SK-N-MC (cell line): ENCODE measurements at places on chromosomes 1 and 21.

GRCh38 chr1:2611031-2611501, 21.8 kb downstream of the MMEL1 start:
- DNase-seq = no peak

- DNase-seq = no peak
Measured at GRCh38 chr1:211695135-211695816, 19.9 kb upstream of the NEK2 start.

DNA sequence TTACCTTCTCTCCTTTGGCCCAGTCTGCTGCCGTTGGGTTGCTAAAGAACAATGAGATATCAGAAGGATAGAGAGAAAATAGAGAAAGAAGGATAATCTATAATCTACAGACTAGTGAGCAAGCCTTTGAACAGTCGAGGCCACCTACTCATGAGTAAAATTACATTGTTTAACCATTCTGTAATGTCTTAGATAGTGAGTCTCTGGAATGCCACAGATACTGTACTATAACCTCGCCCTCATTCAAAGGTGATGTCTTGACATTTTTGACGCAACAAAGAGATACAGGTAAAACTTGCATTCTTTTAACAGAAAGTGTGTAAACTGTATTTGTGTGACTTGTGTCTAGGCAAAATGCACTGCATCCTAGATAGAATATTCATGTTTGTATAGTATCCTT, 77.9 kb downstream of the LAMC1 start:
- DNase-seq = no peak

- no peak for DNase-seq
Measured at GRCh38 chr1:42176902-42177519, 12.5 kb upstream of the GUCA2A start.

GRCh38 chr1:178101266-178101630, 7.3 kb downstream of the RASAL2 start:
- DNase-seq = no peak

DNA sequence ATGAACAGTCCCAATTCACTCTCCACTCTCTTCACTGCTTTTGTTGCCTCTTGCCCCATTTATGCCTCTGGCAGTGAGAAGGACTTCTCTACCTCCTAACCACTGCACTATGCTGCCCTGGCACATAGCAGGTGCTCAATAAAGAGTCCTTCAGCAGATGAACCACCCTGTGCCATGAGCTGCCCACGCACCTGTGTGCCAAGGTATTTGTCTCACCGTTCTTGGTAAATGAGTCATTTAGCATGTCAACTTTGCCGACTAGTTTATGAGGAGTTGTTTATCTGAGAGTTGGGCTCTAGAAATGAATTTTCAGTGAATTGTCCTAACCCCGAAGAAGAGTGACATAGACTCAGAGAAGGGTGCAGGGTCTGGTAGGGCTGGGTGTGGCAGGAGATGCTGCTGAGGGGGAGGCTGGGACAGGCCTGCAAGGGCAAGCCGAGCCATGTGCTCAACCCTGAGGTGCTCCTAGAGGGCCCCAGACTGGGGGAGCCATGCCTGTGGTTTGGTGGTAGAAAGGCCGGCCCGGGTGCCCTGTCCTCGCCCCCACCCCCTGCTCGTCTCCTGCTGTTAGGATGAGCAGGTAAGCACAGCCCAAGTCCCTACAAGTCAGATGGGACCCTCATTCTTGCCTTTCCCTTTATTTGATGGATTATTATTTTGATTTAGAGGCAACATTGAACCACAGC, 654.5 kb downstream of the MATN1 start:
- no peak for DNase-seq

- peak; percentile 71 for DNase-seq
Measured at GRCh38 chr21:37435120-37435519, 68.5 kb downstream of the DYRK1A start.

- DNase-seq = no peak
Measured at GRCh38 chr1:94743862-94744261, 76.3 kb upstream of the SLC44A3 start.

- DNase-seq = no peak
Measured at GRCh38 chr1:40806731-40807695, 23.4 kb downstream of the KCNQ4 start.

DNA sequence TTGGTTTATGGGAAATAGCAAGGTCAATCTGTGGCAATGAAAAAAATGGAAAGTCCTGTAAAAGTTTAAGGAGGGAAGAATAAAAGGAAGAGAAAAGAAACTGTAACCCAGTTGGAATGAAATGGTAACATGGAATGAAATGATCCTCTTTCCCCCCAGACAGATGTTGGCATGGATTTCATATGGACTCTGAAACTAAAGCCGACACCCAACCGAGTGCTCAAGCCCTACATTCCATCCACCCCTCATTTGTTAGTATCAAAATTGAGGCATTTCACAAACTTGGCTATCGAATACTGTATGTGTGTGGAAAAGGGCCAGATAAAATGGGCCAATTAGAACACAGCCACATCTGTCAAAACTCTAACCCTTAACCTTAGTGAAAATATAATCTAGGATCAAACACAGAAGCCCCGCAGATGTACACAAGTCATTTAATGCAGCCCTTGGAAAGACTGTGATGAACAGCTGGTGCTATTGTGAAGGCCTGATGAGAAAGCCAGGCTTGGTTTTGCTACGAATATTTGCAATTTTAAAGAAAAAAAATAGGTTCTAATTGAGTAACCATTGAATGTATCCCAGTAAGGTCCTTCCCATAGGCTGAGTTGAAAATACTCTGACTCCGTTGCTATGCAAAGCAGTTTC, 72.6 kb upstream of the RGL1 start:
- no peak for DNase-seq

- DNase-seq = no peak
Measured at GRCh38 chr1:196678510-196678884, 26.7 kb downstream of the CFH start.

DNA sequence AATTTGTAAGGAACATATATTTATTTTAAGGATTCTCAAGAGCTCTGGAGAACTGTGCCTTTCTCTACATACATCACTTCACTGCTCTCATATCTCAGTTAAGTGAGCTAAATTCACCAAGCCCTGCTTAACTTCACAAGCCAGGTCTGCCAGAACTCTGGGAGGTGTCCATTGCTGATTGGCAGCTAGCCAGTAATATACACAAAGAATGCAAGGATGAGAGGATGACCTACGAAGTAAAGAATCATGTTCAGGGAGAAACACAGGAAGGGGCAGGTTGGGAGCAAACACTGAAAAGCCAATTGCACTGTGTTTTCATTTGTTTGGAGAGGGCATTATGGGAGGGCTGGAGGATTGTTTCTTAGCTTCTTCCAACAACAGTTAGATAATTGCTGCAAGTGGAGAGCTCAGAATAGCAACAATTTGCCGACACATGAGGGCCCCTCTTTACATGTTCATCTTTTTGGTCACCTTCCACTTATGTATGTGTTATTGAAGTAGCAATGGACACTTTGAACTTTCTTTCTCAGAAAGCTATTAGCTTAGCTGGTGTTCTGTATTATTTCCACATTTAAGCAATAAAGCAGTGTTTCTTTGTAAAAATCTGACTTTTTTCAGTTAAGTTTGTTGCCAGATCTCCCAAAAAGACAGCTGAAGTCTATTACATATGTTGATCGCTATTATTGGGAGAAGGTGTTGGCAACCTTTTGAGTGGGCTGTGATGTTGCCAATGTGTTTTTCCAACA, 254.8 kb downstream of the LTN1 start:
- DNase-seq = no peak

DNA sequence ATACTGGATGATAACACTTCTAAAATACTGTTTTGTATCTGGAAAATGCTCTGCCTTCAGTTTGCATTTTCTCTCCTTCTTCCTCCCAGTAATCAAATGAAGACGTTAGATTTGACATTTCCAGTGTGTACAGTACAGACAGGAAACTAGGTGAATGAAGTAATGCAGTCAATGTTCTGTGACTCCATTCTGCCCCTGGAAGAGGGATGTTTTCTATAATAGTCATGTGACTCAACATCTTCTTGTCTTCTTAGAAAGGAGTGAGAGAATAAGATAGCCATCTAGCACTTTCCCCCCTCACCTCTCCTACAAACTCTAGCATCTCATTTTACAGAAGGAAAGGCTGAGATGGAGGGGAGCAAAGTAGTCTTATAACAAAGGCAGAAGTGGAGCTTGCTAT, 77.6 kb downstream of the DDR2 start:
- DNase-seq = no peak

DNA sequence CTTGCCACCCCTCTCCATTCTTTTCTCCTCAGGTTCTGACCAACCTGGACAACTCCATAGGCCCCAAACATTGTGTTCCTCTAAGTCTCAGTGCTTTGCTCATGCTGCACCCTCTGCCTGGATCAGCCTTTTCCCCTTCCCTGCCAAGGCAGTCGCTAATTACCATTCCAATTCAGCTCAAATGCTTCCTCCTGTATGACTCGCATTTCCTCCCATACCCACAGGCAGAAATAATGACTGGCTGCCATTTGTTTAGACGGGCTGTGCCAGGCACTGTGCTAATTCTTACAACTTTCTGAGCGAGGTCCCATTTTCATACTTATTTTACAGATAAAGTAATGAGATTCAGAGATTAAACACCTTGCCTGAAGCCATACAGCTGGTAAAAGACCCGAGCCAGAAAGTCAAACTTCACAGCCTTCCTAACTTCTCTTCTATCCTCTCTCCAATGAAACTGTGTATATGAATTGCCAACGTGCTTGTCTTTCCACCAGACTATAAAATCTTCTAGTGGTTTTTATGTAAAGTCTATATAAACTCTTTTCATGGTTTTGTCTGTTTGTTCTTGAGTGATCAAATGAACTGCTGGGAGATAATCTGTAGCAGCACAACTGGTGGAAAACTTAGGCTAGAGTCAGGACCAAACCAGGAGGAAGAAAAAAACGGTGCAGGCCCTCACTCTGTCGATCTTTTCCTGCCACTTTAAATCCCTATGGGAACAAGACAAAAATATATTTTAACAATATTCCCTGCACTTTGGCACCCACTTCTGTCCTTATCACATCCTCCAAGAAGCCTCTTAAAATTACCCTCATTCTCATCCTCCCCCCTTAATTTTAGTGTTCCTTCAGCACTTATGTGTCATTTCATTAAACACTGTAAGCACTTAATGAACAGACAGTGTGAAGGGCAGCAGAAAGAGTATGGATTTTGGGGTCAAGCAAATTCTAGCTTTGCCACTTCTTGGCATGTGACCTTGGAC, 33.7 kb downstream of the RAB3B start:
- DNase-seq = peak; percentile 48

DNA sequence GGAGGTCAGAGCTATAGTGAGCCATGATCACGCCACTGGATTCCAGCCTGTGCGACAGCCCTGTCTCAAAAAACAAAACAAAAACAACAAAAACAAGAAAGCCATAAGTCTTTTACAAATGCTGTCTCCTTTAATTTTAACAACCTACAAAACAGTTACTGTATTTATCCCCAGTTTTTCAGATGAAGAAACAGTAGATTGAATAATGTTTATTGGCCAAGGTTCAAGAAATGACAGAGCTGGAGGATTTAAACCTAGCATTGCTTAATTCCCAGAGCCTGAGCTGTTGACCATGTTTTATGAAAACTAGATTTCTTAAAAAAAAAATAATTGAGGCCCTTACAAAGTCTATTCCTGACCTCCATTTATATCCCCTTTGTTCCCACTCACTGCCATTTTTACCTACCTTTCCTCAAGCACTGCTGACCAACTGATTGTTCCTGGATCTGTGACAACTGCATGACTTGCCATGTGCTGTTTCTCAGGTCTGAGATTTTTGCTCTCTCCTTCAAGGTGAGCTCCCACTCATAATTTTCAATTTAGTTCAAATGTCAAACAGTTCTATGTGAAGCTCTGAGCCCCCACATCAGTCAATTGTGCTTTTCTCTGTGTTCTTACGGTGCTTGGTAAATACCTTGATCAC, 140.8 kb downstream of the CHRM3 start:
- no peak for DNase-seq

- DNase-seq = no peak
Measured at GRCh38 chr1:21963477-21964217, 13.2 kb upstream of the CELA3B start.

GRCh38 chr1:101460739-101461138, 223.9 kb downstream of the S1PR1 start:
- no peak for DNase-seq

- no peak for DNase-seq
Measured at GRCh38 chr1:43835082-43836021, 98.2 kb upstream of the ARTN start.

DNA sequence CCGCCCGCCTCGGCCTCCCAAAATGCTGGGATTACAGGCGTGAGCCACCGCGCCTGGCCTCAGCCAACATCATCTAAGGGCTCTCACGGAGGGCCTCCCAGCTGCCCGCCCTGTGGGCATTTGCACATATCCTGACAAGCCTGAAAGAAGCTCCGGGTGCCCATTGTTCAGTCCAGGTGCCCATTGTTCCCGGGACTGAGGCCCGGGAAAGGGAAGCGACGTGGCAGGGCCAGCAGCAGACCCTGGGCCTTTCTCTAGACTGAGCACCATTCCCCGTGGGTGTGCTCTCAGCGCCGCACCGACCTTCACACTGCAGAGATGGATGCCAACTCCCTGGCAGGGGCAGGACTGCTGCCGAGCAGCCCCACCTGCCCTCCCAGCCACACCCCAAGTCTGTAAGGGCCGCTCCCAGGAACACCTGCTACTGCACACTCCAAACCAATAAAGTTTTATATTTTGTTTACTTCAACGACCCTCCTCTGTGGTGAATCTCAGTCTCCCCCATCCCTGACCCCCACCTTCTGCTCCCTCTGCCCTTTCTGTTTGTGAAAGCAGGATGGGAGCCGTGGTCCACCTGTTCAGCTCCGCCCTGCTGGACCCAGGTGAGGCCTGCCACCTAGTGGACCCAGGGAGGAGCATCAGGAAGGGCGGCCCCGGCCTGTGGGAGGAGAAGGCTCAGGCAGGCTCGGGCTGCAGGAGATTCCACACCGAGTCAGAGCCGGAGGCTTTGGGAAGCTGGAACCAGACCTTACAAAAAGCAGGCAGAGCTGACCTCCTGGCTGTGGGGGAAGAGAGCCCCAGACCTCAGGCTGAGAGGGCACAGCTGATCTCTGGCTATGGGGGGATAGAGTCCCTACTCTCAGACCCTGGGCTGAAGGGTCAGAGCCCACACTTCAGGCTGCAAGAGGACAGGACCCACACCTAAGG, 1.1 kb upstream of the TMEM82 start:
- DNase-seq = no peak

- DNase-seq = no peak
Measured at GRCh38 chr1:227391211-227391610, 72.9 kb upstream of the CDC42BPA start.

DNA sequence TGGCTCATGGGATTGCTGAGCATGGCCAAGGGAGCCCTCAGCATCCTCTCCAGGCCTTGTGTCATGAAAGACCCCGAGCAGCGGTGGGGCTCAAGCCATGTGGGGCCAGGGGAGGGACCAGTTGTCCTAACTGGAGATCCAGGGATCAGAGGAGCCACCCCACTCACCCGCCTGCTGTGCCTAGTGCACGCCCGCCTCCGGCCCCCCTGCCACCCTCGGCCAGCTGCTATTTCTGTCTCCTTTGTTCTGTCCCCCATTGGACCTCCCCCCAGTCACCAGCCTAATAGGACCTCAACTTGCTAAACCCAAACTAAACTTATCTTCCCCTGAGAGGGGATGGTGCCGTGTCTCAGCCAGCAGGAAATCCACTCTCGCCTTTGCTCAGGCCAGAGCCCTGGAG, 44.4 kb downstream of the TP73 start:
- no peak for DNase-seq
